ENCODE measurements at places on chromosomes 4 and X.
A peak's percentile ranks its signal among the peaks of the same experiment; 100 is the strongest.

GRCh38 chr4:186695392-186695791 is 28.3 kb downstream of the FAT1 start:
- DNase-seq: no peak

DNA sequence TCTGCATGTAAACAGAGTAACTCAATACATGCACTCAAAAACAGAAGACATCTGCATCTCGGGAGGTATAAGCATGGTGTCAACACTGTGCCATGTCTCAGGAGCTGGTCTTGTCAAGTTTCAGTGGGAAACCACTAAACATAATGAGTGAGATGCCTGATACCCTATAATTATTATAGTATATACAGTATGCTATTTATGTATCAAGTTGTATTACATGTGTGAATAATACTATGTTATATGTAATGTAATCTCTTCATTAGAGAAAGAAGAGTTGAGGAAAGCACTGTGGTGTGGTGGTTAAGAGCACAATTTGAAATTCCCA is 2.5 kb downstream of the PPBP start:
- no peak for DNase-seq

DNA sequence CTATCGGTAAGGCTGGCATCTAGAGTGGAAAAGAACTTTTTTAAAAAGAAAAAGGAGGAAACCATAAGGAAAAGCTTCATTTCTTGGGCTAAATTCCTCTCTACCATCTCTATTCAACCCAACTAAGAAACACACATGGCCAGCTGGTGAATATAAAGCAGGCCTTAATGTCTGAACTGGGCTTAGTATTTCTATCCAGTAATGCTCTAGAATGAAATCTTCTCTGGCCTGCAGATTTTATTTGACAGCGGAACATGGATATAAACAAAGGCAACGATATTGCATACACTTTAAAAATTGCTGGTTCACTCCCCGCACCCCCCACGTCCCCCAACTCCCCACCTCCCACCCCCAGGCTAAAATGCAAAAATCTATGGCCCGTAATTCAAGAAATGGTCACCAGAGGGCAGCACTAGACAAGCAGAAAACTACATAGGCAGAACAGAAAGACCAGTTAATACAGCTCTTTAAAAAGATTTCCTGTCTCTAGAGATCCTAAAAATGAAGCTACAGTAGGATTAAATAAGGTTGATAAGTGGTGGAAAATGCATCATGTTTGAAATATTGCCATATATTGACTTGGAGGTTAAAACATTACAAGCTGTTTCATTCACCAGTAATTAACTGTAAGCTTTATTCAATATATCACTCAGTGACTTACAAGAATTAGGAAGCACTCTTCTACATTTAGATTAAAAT is 155.2 kb upstream of the GALNT7 start:
- peak; percentile 58 for DNase-seq

GRCh38 chr4:80215449-80216052 is 18.2 kb downstream of the PRDM8 start:
- DNase-seq: peak; percentile 48

DNA sequence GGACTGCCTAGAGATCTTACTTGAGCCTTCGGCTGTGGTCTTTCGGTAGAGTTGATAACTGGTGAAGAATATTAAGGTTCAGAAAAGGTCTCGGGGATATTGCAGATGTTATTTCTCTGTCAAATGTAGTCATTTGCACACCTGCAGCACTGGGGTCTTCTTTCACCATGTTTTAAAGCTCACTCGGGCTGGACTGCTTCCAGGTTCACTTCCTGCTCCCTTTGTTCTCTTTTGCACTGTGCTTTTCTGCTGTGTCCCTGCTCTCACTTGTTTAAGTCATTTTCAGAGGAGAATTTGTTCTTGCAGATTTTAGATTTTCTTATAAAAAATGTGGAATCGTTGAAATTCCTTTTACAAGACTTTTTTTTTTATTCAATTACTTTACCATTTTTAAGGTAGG is 68.5 kb downstream of the BMPR1B start:
- DNase-seq: no peak

GRCh38 chr4:131613824-131614216 is 1535.3 kb upstream of the PCDH10 start:
- DNase-seq: no peak

GRCh38 chrX:47933946-47934345 is 69.8 kb downstream of the ZNF182 start:
- no peak for DNase-seq

- DNase-seq: no peak
Measured at GRCh38 chrX:69627744-69628143, 11.8 kb downstream of the EDA start.

DNA sequence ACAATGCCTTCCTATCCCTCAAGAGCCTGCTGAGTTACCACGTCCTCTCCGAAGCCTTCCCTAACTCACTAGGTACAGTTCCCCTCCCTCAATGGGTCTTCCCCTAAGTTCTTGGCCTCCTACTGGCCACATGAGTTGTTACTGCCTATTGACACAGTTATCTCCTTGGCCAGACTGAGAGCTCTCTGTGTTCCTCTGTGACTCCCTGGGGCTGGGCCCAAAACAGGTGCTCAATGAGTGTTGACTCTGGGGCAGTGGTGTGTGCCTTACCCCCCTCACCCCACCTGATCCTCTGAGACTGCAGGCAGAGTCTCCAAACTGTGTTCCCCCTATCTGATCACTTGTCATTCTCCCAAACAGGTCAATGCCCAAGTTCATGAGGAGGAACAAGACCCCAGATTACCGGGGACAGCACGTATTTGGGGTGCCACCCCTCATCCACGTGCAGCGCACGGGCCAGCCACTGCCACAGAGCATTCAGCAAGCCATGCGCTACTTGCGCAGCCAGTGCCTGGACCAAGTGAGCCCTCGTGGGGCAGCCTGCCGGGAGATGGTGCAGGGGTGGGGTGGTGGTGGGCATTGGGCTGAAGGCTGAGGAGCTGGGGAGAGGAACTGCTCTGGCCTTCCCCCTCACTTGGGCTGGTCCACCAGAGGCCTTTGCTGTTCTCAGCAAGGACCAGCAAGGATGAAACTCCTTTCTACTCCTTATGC is 72.6 kb downstream of the STARD8 start:
- no peak for DNase-seq

DNA sequence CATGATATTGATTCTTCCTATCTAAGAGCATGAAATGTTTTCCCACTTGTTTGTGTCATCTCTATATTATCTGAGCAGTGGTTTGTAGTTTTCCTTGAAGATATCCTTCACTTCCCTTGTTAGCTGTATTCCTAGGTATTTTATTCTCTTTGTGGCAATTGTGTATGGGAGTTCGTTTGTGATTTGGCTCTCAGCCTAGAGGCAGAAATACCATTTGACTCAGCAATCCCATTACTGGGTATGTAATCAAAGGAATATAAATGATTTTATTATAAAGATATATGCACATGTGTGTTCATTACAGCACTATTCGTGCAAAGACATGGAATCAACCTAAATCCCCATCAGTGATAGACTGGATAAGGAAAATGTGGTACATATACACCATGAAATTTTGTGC is 172.7 kb upstream of the IL15 start:
- no peak for DNase-seq

GRCh38 chr4:78767350-78767749 is 8.8 kb upstream of the BMP2K start:
- no peak for DNase-seq

DNA sequence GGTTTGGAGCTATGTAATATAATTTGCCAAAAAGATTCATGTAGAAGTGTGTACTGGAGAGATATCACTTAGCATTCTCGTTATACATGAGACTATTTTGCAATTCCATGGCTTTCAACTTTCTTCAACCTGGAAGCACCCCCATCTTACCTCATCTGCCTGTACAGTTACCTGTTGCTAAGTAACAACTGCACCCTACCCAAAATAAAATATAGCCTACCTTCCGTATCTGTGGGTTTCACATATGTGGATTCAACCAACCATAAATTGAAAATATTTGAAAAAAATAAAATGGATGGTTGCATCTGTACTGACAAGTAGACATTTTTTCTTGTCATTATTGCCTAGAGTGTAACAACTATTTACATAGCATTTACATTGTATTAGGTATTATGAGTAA is 278.3 kb downstream of the PPP1R2C start:
- DNase-seq: no peak

DNA sequence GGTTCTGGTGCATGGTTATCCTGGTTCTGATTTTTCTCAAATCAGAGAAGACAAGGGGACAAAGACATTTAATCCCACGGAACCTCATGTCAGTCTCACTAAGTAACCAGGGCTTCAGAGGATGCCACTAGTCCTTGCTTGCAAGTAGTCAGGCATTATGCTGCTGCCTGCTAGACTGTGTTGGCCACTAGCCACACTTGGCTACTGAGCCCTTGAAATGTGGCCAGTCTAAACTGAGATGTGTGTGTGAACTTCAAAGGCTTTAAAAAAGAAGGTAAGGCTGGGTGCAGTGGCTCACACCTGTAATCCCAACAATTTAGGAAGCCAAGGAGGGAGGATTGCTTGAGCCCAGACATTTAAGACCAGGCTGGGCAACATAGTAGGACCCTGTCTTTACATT is 48.6 kb upstream of the IGFBP7 start:
- DNase-seq: no peak

DNA sequence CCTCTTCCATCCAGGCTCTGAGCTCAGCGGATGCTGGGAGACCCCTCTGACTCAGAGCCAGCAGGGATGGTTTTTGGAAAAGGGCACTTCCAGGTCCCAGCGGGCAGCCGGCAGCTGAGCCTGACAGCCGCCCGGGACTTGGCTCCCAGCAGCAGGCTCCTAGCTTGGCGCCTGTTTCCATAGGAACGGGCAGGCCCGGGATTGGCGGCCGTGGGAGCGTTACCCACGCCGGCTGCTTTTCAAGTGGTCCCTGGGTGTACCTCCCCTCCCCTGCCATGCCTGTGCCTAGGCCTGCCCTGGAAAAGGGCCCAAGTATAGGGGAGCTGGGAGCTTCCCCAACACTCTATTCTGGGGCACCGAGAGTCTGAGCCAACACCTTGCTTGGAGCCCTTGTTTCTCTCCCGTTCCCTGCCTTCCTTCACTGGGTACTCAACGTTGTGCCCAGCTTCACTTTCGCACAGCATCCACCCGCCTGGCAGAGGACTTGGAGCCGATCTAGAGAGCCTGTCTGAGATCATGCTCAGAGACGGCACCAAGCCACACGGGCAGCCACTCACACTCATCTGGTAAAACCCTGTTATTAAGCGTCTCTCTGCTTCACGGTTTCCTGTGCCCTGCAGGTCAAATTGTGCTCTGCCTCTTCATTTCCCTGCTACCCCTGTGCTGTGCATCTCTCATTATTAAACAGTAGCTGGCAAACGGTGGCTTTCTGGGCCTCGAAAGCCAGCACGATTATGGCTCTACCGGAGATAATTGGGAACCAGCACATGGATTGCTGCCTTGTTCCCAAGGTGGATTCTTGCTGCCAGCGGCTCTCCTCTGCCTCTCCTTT is 521.5 kb downstream of the BCOR start:
- DNase-seq: peak; percentile 6

- DNase-seq: no peak
Measured at GRCh38 chr4:95499291-95499696, 49.5 kb downstream of the UNC5C start.

GRCh38 chr4:26622913-26623312 is 39.0 kb downstream of the TBC1D19 start:
- DNase-seq: no peak

- DNase-seq: no peak
Measured at GRCh38 chr4:158519226-158519625, 2.5 kb upstream of the RXFP1 start.
